ENCODE measurements at places on chromosomes 2 and 18.

GRCh38 chr18:62828852-62829251 lies 113.5 kb downstream of the PHLPP1 start:
- no peak for DNase-seq

DNA sequence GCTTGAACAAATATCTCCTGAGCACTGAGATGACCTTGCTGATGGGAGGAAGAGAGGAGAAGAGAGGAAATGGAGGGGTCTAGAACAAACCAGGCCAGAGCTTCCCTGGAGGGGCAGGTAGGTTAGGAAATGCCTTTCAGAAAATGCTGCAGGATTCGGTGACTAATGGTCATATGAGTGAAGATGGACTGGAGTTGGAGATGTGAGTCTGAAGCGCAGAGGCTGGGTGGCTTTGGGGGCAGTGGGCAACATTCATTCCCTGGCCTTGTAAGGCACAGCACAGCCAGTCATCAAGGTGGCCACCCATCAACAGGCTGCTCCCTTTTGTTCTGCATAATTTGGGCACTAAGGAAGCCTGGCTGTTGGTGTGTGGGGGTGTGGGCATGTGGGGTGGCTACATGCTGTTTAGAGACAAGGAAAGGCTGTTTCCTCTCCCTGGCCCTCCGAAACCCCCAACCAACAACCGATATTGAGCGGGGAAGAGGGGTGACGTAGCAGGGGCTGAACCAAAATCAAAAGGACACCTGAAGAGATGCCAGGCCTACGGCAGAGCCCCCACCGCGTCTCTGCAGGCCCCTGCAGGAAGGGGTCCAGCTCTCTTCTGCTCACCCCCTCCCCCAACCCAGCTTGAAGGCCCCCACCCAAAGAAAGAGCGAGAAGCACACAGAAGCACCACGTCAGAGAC lies 1.5 kb downstream of the SLC30A3 start:
- no peak for DNase-seq

- no peak for DNase-seq
Observed at GRCh38 chr2:102346381-102347130, 9.0 kb upstream of the IL18R1 start.

- no peak for DNase-seq
Observed at GRCh38 chr2:184371641-184372040, 226.7 kb upstream of the ZNF804A start.

- no peak for DNase-seq
Observed at GRCh38 chr2:225282858-225283710, 116.4 kb upstream of the NYAP2 start.

GRCh38 chr2:220736778-220737177 lies 835.3 kb downstream of the EPHA4 start:
- DNase-seq: no peak

DNA sequence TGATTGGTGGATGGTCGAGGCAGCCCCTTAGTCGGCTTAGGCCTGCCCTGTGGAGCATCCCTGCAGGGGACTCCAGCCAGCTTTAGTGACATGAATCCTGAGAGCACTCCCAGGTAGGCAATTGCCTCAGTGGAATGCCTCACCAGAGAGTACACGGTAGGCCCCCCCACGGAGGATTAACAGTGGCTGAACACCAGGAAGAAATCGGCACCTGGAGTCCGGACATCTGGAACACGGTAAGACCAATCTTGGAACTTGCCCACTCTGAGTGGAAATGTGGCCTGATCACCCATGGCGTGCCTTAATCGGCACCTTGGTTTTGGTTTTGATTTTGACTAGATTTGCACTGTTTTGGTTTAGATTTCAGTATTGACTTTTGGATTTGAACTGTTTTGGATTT lies 326.2 kb upstream of the NCKAP5 start:
- no peak for DNase-seq

DNA sequence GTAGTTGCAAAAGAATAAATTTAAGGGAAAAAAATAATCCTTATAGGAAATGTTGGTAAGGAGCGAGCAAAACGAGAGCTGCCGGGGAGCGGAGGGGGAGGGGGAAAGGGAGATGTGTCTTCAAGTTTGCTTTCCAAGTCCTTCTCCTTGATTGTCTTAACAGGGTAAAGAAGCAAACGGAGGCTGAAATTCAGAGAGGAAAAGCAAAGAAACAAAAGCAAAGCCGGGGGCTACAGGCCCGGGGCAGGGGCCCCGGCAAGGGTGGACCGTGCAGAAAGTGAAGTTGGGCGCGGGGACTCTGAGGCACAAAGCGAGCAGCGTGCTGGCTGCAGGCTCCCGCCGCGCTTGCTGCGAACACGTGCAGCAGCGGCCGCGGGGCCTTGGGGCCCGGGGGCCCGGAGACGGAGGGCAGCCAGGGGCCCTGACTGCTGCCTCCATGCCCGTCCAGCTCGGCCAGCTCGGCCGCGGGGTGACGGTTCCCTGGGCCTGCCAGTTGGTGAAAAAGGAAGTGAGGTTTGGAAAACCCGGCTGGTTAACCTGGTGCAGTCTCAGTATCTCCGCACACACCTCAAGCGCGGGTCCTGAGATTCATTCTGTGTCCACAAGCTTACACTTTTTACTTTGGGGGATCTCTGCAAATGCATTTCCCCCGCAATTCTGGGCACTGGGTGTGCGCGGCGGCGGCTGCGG lies 4.1 kb downstream of the BCL11A start:
- no peak for DNase-seq

- no peak for DNase-seq
Observed at GRCh38 chr2:85729825-85730510, 23.8 kb upstream of the ATOH8 start.

- no peak for DNase-seq
Observed at GRCh38 chr2:44859337-44859736, 82.2 kb upstream of the SIX3 start.

- DNase-seq: no peak
Observed at GRCh38 chr2:241356871-241357260, 781 bp downstream of the FARP2 start.
